ENCODE measurements at places on chromosomes 7 and 10. TPM values are rescaled to one million over a fixed set of nuclear protein-coding genes. Genes with fewer than 3 reads are reported as not detected.

The KLF14 gene
- not detected for total RNA-seq

The DOCK1 gene
- total RNA-seq = 108 TPM

The MYH16 gene
- 0.38 TPM for total RNA-seq

The C10orf88 gene
- 15.5 TPM for total RNA-seq

The WIPF3 gene
- total RNA-seq = not detected

The PKD2L1 gene
- total RNA-seq = not detected
